NCI-H1417 (cell line): ENCODE measurements at places on chromosomes 7 and 10.

GRCh38 chr10:106493226-106493625, 671.3 kb downstream of the SORCS1 start:
- DNase-seq = no peak

DNA sequence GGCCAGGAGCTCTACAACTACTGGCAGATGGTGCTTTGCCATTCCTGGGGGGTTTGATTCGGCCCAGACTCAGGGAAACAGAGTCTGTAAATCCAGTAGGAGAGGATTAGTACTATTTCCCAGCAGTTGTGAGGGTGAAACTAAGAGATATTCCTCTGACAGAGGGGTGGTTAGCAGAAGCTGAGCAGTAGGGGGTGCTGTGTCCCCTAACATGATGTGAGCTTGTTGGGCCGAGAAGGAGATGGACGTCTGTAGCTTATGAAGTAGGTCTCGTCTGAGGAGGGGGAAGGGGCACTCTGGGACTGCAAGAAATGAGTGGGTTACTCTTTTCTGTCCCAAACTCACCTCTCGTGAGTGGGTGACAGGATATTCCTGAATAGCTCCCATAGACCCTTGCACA, 179.2 kb upstream of the MBL2 start:
- DNase-seq = no peak

- DNase-seq = no peak
Observed at GRCh38 chr10:86149257-86149656, 217.3 kb downstream of the GRID1 start.

DNA sequence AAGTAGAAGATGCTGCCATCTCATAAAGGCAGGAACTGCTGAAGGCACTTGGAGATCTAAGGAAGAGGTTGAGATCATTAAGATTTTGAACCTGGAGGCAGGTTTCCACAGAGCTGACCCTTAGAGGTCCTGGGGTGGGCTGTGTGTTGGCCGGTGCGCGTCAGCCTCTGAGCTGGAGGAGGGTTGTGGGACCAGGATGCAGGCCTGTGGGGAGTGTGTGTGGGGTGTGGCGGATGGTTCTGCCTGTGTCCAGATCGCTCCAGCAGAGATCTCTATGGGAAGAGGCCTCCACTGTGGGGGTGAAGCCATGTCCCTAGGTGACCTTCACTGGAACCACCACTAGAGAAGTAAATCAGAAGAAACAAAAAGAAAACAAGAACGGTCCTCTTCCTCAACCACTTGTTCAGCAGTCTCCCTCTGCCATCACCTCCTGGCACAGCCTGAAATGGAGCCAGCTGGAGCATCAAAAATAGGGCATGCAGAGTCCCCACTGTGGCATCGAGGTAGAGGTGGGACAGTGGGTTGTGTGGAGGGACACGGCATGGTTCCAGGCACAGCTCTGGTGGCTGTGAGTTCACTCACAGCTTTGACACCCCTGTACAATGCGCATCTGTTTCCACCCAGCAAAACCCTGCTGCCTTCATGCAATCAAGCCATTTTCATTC, 453.8 kb downstream of the TCERG1L start:
- no peak for DNase-seq

DNA sequence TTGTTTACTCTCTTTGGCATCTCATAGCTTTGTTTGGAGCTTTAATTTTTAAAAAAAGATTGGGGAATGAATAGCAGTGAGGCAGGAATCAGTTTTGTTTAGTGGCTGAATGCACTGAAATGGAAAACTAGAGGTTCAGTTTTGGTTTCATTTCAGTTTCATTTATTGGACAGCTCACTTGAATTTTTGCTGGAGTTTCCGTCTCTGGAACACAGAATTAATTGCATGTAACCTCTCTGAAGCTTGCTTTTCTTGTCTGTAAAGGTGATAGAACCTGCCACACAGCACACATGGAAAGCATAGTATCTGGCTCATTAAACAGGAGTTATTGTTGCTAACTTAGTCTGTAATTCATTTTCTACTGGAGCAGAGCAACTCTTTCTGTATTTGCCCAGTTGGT, 7.1 kb downstream of the GRM8 start:
- DNase-seq = peak; percentile 75

GRCh38 chr10:51685768-51686167, 13.6 kb downstream of the CSTF2T start:
- DNase-seq = no peak

DNA sequence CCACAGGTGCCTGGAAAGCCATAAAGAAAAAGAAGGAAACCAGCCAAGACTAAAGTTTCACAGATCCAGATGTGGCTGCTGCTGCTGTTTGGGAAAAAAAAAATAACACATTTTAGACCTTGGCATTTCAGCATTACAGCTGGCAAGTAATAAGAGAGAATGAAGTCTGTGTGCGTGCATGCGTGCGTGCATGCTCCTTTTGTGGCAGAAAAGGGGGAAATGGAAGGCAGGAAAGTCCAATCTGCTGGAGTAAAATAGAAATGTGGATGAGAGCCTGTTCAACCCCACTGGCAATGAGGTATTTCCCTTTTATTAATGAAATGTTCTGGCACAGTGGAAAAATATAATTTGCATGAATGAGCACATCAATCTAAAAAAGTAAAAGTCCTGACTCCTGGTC, 137.0 kb upstream of the SEMA3A start:
- no peak for DNase-seq

GRCh38 chr7:45872116-45873034, 507 bp downstream of the CCDC201 start:
- DNase-seq = no peak

- peak; percentile 59 for DNase-seq
Observed at GRCh38 chr10:69516316-69516715, 56.9 kb downstream of the NEUROG3 start.

DNA sequence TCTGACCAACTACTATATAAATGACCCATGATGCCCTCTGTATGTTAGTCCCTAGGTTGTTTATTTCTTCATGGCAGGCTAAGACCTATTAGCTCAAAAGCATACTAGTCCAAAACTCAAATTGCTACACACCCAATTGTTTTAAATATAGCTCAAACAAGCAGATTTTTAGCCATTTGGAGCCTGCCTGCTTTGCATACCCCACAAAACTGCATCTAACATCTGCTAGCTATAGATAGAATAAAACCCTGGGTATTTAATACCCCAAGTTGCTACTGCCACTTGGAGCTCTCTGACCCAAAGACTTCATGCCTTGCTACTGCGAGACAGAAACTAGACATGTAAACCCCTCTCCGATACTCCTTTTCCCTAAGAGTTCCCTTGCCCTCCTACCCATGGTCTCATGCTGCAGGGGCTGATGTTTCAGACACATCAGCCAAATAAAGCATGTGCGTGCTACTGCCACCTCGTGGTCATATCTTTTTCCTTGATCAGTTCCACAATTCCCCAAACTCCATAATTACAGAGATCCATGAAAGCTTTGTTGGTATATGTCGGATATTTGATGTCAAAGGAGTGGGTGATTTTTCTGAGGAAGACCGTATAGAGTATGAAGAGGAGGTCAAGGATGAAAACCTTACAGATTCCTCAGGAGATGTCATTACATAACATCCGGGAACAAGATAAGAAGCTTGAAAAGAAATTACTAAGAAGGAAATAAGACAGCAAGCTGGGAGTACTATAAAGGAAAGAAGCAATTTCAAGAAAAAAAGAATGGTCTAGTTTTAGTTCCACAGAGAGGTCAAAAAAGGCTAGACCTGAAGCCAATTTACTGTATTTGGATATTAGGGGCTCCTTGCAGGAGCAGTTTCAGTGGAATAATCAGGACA, 386.6 kb downstream of the SH2D4B start:
- peak; percentile 63 for DNase-seq

DNA sequence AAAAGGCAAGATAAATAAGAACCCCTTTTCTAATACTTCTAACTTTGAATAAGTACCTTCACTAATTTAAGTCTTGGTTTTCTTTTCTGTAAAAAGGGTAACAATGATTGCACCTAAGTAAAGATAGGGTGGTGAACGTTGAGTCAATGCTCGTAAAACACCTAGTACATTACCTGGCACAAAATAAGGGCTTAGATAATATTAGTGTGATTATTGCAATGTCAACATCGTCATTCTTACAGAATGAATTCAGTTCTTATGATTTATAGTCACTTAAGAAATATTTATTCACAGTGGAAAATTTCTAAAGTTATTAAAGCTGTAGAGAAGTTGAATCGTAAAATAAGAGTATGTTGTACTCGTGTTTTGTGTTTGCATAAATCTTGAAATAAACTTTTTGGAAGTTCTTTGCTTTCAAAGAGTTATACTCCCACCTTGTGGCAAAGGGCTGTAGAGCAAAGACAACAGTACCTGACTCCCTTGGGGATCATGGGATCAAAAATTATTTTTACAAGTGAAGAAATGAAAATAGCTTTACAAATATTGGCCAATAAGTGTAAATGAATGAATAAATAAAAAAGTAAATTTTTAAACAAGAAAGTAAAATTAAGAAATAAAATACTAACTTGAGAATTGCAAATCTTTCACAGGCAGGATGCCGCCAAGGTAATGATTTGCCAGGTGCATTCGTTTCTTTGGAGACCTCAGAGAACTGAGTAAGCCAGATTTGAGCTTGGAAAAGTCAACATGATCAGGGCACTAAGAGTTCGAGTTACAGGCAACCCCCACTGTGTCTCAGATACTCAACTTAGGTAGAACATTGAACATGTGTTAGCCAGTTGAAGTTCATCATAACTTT, 285.8 kb upstream of the CACNA2D1 start:
- peak; percentile 48 for DNase-seq

DNA sequence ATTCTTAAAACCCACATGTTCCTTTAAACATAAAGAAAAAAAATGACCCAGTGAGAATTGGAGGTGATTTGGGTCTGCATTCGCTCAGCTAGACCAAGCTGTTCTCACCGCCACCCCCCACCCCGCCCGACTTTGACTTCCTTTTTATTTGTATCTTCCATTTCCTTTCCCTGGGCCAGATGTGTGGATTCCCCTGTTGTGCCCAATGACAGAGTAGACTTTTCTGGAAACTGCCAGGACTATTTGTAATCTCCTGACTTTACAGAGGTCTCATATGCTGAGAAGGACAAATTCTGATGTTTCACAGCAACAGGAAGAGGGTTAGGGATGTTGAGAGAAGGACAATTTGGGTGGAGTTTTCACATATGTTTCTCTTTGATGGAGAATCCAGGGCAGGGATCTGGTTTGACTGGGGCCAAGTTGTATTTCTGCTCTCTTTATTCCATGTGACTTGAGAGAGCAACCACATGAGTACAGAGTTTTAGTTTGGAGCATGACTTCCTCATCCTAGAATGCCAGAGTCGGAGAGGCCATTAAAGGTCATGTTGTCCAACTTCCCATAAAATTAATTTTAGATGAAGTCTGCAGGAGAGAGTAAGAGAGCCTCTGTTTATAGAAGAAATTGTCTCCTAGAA, 1023.2 kb downstream of the LRMDA start:
- no peak for DNase-seq

DNA sequence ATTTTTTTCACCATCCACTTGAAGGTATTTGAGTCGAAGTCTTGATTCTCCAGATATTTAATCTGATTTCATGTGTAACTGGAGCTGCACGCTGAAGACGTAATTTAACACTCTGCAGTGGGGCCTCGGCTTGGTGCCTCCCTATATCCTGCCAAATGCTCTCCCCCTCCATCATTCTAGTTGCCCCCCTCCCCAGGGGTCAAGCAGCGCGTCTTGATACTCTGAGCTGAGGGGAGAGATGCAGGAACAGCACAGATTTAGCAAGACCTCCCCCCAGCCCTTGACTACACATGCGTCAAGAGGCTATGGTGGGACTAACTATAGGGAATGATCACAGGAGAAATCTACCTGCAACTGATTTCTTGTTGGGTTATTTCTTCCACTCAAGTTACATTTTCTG, 85.8 kb downstream of the PRPF18 start:
- peak; percentile 18 for DNase-seq

GRCh38 chr10:103197174-103197573, 4.1 kb upstream of the NT5C2 start:
- DNase-seq = no peak

DNA sequence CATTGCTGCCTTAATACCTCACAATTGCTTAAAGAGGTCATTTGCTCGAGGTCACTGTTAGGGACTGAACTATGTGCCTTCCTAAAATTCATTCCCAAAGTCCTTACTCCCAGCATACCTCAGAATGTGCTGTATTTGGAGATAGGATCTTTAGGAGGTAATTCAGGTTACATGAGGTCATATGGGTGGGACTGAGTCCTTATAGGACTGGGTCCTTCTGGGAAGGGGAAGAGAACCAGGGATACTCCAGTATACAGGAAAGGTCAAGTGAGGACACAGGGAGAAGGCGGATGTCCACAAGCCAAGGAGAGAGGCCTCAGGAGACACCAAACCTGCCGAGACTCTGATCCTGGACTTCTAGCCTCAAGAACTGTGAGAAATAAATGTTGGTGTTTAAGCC, 253.3 kb downstream of the PRPF18 start:
- no peak for DNase-seq

DNA sequence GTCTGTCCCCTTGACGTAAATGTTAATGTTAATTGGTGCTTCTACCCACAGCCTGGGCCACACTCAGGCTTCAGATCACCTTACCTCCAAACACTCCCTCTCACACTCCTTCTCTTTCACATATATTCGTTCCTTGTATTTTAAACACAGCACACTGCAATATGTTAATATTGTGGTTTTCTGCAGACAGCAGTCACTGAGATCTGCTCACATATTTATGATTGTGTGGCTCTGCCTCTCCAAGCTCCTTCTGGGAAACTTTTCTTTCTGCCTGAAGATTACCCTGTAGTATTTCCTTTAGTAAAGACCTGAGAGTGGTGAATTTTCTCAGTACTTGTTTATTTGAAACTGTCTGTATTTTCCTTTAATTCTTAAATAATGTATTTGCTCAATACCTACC, 104.7 kb downstream of the VWC2 start:
- DNase-seq = no peak

DNA sequence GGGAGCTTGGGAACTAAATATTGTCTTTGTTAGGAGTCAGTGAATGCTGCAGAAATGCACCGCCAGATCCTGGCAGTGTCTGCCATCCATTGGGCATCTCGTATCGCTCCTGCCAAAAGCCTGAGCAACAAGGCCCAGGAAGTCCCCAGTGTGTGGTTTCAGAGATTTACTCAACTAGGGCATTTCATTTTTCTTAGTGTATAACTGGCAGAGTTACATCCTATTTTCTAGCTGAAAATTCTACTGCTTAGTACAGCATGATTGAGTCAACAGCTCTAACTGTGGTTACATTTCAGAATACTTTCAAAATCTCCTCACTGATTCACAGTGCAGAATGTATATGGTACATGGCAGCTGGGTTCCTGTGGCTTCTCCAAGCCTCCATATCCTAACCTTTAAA, 95.8 kb upstream of the CREB5 start:
- DNase-seq = no peak

GRCh38 chr7:41628901-41629300, 74.0 kb downstream of the INHBA start:
- DNase-seq = no peak
